ENCODE measurements at places on chromosomes 4 and X. TPM values are rescaled to one million over a fixed set of nuclear protein-coding genes. Genes with fewer than 3 reads are reported as not detected.

SGCB gene
- total RNA-seq, result 6.6 TPM

EMCN gene
- total RNA-seq, result not detected

COL25A1 gene
- not detected for total RNA-seq

ASB9 gene
- total RNA-seq, result not detected

MXRA5 gene
- total RNA-seq, result not detected

SMIM10 gene
- total RNA-seq, result not detected

CYBB gene
- 2.3 TPM for total RNA-seq

SMARCAD1 gene
- total RNA-seq, result 12.3 TPM

MAGEE2 gene
- not detected for total RNA-seq

ARHGEF9 gene
- 15.2 TPM for total RNA-seq

PAK3 gene
- total RNA-seq, result 2.7 TPM

TLR8 gene
- not detected for total RNA-seq

CRMP1 gene
- total RNA-seq, result not detected

ZAR1 gene
- not detected for total RNA-seq

MAGEA10 gene
- not detected for total RNA-seq

ZFYVE28 gene
- total RNA-seq, result 49.4 TPM

FGFBP1 gene
- not detected for total RNA-seq

STK32B gene
- total RNA-seq, result not detected

SLC9B1 gene
- total RNA-seq, result 1.4 TPM

DCX gene
- not detected for total RNA-seq

EPHA5 gene
- not detected for total RNA-seq

SLC6A14 gene
- not detected for total RNA-seq

CCDC160 gene
- not detected for total RNA-seq

HPGD gene
- total RNA-seq, result 19.3 TPM

MMRN1 gene
- 6.5 TPM for total RNA-seq

NPNT gene
- total RNA-seq, result not detected

MUC7 gene
- total RNA-seq, result not detected
